Peyer's patch (tissue), 4 donors: ENCODE measurements at places on chromosomes 16 and 17. TPM values are rescaled to one million over a fixed set of nuclear protein-coding genes. Genes with fewer than 3 reads are reported as not detected.

DNA sequence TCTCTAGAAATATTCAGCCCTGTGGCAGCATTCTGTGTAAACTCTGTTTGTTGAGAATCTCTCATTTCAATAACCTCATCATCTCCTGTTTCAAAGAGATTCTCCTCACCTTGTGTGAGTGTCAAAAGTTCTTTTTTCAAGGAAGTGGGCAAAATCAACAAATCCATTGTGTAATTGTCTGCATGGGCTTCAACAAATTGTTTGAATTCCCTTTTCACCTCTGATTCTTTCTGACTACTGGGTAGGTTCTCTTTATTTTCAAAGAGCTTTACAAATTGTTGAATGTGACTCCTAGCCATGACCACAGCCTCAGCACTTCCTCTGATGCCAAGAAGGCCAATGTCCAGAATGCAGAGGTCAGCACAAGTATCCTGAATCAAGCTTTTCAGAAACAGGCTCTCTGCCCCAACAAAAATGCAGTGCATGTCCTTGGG lies 48.0 kb downstream of the N4BP1 start:
- no peak overlapping the region for H3K27ac ChIP-seq
- H3K27me3 ChIP-seq, result no peaks in the 10 kb centered on the region
- no peak for DNase-seq
- H3K4me3 ChIP-seq, result no peak overlapping the region
- H3K36me3 ChIP-seq, result no peaks in the 10 kb centered on the region

- peaks cover 16% of the 10 kb centered on the region for H3K36me3 ChIP-seq
- H3K27ac ChIP-seq, result peak overlapping the region; percentile 89
- H3K4me1 ChIP-seq, result peaks cover 21% of the 10 kb centered on the region
- no peaks in the 10 kb centered on the region for H3K27me3 ChIP-seq
- H3K4me3 ChIP-seq, result peak overlapping the region; percentile 95
- DNase-seq, result no peak
Measured at GRCh38 chr16:78444-79150, 572 bp downstream of the MPG start.

GRCh38 chr17:17086585-17086984 lies 44.3 kb downstream of the MPRIP start:
- H3K36me3 ChIP-seq, result no peaks in the 10 kb centered on the region
- H3K27ac ChIP-seq, result no peak overlapping the region
- no peak overlapping the region for H3K4me3 ChIP-seq
- DNase-seq, result no peak
- H3K27me3 ChIP-seq, result no peaks in the 10 kb centered on the region

DNA sequence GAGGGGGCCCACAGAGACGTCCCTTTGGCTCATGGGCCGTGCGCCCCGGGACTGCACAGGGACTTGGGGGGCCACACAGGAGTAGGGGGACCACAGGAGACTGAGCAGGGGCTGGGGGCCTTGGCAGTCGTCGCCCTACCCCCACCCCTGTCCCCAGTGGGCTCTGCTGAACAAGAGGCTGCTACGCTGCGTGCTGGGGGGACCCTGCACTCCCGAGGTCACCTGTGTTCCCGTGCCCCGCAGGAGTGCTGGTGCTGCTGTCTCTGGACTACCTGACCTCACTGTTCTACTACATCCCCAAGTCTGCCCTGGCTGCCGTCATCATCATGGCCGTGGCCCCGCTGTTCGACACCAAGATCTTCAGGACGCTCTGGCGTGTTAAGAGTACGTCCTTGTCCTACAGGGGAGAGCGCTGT lies 14.4 kb upstream of the RNF213 start:
- H3K36me3 ChIP-seq, result no peaks in the 10 kb centered on the region
- H3K4me1 ChIP-seq, result no peaks in the 10 kb centered on the region
- H3K27me3 ChIP-seq, result no peaks in the 10 kb centered on the region
- no peak overlapping the region for H3K27ac ChIP-seq
- no peak overlapping the region for H3K4me3 ChIP-seq

DNA sequence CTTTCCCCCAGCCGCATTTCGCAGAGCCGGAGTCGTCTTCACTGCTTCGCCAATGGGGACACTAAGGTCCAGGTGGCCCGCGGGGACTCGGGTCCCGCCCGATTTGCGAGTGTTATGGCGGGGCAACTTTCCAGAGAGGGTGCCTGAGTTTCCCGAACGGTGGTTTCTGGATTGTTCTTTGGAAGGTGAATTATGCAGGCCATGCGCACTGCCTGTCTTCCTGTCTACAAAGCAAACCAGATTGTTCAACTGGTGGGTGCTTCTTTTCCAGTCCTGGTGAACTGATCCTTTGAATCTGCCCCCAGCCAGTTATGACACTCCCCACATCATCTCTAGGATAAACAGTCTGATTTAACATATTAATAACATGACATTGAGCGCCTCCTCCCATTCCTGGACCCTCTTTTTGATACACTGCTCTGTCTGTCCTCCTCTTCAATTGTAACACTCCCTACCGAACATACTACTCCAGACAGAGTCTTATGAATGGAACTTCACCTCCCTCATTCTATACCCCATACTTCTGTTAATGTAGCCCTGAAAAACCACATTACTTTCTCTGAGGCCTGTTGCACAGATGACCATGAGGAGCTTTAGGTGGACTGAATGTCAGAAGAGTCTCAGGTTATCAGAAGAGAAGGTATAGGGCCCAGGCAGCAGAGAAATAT lies 159.0 kb downstream of the RAB11FIP4 start:
- no peak for DNase-seq
- no peaks in the 10 kb centered on the region for H3K36me3 ChIP-seq
- peak overlapping the region; percentile 93 for H3K27ac ChIP-seq
- H3K27me3 ChIP-seq, result no peaks in the 10 kb centered on the region
- no peaks in the 10 kb centered on the region for H3K4me1 ChIP-seq
- peak overlapping the region; percentile 95 for H3K4me3 ChIP-seq

FBXW10B gene
- total RNA-seq, result 9.9 TPM
